ENCODE measurements at places on chromosomes 12 and 14.

DNA sequence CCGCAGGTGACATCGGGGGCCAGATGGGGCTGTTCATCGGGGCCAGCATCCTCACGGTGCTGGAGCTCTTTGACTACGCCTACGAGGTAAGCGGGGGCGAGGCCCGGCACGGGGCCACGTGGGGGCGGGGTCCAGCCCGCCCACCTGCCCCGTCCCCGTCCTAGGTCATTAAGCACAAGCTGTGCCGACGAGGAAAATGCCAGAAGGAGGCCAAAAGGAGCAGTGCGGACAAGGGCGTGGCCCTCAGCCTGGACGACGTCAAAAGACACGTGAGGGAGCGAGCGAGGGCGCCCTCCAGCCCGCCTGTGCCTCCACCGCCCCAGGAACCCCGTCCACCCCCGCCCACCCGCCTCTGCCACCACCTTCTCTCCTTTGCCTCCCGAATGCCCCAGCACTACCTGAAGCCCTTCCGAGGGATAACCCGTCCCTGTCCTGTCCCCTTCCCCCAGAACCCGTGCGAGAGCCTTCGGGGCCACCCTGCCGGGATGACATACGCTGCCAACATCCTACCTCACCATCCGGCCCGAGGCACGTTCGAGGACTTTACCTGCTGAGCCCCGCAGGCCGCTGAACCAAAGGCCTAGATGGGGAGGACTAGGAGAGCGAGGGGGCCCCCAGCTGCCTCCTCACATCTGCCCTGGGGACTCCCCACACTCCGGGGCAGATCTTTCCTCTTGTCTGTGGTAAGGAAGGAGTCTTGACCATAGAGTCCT lies 3.9 kb upstream of the SMARCD1 start:
- DNase-seq, result no peak

GRCh38 chr14:84969501-84969900 lies 560.4 kb upstream of the FLRT2 start:
- DNase-seq, result no peak

GRCh38 chr12:51683763-51684357 lies 92.8 kb downstream of the SCN8A start:
- no peak for DNase-seq

DNA sequence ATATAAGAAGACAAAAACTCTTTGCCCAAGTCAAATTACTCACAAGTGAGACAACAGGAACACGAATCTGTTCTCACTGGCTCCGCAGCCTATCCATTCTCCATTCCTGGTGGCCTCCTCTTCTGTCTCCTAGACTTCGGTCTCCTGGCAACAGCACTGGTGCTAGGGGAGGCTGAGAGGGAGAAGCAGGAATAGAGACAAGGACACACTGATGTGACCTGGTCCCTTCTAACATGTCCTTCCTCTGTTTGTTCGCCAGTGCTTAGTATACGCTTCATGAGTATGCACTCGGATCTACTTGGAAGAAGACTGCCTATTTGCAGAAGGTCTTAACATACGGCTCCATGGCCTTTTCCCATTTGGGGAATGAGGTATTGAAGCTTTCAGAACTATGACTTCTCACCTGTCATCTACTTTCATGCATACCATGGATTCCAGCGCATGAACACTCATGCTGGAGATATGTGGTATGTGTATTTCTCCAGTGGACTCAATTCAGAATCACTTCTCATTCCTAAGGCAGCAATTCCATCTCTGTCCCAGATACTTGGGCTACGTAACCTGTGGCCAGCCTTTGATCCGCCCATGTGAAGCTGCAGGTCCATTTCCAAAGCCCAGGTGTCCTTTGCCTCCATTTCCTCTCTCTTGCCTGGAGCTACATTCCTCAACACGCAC lies 33.9 kb downstream of the BHLHE41 start:
- DNase-seq, result no peak

DNA sequence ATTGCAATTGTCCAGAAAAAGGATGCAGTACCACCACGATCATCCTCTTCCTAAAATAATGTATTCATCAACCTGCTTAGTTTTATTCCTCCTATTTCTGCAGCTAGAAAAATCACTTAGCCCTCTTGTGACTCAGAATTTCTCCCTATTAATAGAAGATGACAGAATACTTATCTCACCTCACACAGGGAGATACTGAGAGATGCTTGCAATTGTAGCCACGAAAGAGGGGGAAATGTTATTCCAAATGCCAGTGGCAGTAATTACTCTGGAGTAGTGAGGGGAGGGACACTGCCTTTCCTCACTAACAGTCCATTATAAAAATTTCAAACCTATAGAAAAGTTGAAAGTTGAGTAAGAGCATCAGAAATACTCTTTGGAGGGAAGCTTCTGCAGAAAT lies 11.8 kb upstream of the DUSP6 start:
- DNase-seq, result no peak
